ENCODE measurements at places on chromosomes 16 and 17.

DNA sequence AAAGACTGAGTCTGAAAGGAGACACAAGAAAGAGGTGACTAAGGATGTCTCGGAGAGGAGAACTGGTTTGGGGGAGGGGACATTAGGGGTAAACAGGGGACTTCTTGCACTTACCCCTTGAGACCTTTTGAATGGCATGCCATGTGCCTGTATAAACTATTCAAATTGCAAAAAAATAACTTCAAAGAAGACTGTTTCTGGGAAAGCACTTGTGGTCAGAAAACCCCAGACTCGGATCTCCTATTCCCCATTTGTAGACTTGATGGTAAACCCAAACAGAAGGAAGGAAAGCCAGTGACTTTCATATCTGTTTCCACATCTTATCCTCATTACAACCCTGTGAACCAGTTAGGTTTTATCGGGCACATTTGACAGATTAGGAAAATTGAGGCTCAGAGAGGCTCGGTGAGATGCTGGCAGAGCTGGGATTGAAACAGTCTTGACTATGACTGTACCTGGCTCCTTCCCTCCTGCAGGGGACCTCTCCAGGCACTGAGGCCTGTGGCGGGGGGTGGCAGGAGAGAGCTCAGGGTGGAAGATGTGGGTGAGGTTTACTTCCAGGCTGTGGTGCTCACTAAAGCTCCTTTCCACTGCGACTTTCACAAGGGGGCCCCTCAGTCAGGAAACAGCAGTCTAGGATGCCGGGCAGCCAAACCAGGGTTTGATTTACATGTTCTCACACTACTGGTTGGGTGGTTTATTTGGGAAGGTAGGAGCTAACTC lies 30.5 kb upstream of the PLCG2 start:
- no peak for DNase-seq

DNA sequence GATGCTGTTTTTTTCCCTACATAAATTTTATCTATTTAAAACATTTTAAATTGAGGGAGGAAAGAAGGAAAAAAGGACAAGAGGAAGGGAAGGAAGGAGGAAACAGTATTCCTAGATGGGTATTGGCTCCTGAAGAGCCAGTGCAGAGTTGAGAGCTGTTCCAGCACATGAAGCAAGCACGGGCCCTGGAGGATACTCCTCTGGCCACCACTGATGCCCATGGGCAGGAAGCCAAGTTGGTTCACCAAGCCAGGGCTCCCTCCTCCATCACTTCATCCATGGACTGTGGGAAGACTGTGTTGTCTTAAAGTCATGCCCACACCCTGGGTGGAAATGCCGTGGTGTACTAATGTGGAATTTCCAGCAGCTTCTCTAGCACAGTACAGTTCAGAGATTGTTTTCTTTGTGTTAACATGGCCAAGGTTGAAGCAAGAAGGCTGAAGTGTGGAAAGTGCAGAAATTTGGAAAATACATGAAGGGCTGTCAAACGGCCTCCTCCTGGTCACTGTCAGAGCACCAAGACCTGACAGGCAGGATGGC lies 23.9 kb upstream of the NOS2 start:
- no peak for DNase-seq

DNA sequence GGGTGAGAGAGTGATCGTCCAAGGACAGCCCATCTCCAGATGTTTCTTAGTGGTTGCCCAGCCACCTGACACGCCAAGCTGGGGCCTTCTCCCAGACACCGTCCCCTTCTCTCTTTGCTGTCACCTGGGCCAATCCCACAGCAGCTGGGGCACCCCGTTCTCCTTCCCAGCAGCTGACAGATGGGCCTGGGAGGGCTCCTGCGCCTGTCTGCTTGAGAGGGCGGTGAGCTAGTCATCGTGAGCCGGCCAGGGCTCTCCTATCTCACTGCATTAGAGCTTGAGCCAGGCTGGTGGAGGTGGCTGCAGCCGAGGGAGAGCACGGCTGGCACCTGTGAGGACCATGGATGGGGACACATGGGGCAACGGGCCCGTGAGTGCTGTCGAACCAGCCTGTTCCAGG lies 41.2 kb downstream of the RAB11FIP3 start:
- DNase-seq, result no peak

DNA sequence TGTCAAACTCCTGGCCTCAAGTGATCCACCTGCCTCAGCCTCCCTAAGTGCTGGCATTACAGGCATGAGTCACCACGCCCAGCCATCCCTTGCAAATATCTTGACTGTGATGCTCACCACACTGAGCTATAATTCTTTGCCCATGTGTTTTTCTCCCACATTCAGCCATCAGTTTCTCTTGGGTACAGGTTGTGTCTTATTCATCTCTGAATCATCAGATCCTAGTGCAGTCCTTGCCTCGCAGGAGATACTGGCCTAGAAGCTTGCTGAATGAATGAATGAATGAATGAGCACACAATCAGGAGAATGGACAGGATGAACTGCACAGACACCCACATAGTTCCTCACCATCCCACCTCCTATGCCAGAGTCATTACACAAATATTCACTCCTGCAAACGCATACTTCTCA lies 24.4 kb upstream of the ETV4 start:
- DNase-seq, result peak; percentile 85

DNA sequence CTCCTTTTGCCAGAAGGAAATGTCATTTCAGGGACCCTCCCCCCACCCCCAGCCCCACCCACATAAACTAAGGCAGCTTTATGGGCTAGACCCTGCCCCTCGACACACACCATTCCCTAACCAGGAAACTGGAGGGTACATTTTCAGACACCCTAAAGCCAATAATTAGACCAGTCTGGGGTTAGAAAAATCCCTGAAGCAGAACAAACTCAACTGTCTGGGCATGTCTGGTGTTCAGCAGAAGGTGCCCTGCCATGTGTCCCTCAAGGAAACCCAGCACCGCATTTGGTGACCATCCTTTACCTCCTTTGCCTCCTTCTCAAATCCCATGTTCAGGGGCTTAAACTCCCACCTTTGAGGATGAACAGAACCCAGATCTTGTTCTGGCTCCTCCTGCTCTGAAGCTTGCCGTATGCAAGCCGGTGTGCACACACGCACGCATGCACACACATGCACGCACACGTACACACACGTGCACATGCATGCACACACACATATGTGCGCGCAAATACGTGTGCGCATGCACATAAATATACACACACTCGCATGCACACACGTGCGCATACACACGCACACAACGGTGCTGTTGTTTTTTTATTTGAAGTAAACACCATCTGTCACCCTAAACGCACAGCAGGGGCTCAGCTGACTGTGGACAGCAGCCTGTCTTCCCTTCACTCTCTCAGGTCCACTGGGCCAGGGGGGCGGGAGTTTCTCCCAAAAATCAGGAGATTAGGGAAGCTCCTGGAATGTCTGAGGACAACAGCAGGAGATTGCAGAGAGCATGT lies 156.8 kb upstream of the TNRC6C start:
- DNase-seq, result no peak

GRCh38 chr17:15920758-15921239 lies 24.1 kb upstream of the ADORA2B start:
- peak; percentile 91 for DNase-seq

- DNase-seq, result peak; percentile 34
These were observed 22.1 kb downstream of the SOX8 start for GRCh38 chr16:1003391-1004347.

- no peak for DNase-seq
These were observed 27.2 kb upstream of the HYDIN start for GRCh38 chr16:71257768-71258167.

- peak; percentile 37 for DNase-seq
These were observed 139.3 kb downstream of the CDH11 start for GRCh38 chr16:64982581-64982980.

DNA sequence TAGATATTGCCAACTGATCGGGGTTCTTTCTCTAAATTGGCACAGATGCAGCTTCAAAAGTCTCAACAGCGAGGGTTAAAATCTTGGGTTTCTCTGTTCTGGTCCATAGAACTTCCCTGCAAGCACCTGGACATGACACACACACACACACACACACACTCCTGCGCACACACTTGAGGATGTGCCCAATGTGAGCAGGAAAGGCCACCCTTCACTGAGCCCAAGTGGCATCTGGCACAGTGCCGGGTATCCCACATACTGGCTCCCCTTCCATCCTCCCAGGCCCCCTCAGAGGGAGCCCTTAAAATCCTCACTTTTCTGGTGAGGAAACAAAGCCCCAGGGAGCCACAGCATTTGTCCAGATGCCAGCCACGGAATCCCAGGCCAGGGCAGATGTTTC lies 55.5 kb downstream of the ZNF423 start:
- no peak for DNase-seq

DNA sequence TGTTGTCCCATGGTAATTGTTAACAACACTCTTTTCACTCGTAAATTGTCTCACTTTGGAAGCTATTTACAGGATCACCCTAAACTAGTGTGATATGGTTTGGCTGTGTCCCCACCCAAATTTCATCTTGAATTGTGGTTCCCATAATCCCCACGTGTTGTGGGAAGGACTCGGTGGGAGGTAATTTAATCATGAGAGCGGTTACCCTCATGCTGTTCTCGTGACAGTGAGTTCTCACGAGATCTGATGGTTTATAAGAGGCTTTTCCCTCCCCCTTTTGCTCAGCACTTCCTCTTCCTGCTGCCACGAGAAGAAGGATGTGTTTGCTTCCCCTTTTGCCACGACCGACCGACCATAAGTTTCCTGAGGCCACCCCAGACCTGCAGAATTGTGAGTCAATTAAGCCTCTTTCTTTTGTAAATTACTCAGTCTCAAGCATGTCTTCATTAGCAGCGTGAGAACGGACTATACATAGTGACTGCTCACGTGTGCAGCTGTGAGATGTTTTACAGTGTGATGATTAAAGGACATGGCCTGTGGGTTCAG lies 34.4 kb downstream of the DNAH3 start:
- DNase-seq, result no peak

- no peak for DNase-seq
These were observed 1.3 kb downstream of the CLUH start for GRCh38 chr17:2710071-2710802.

GRCh38 chr17:35432176-35433074 lies at the start of gene SLFN12:
Gene SLFN12, minus strand, starts transcription at chr17:35432500. Its CDS starts 9,472 bp downstream, at chr17:35423028.
- peak; percentile 98 for DNase-seq

- DNase-seq, result no peak
These were observed 104.6 kb downstream of the TRIM37 start for GRCh38 chr17:59002126-59002525.

DNA sequence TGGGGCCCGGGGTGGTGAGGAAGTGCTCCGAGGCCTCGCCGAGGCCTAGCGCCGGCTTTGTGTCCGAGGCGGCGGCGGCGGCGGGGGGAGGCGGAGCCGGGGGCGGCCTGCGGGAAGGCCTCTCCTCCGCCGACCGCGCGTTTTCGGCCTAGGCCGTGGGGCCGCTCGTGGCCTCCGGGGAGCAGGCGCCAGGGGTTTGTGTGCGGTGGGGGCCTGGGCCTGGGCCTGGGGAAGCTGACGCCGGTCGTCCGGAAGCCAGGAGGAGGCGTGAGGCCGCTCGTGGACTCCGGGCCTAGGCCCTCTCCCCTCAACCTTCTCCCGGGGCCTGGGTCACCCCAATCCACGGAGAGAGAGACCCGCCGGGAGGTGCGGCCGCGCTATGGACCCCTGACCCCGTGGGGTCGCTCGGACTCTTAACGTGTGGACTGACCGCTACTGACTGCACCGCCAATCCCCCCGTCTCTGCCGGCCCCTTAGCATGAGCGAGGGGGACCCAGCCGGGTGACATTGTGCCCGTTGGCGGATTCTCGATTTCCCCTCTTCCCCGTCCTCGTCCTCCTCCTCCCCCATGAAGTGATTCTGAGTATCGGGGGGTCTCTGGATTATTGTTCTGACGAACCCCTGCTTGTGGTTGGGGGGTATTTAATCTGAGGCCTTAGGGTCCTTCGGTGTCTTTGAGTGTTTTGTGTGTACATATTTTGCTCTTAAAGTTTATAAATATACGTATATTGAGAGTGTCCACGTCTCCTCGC lies 660 bp downstream of the RBBP6 start:
- peak; percentile 47 for DNase-seq

- no peak for DNase-seq
These were observed 1.4 kb upstream of the MAP1LC3B start for GRCh38 chr16:87390641-87391323.

DNA sequence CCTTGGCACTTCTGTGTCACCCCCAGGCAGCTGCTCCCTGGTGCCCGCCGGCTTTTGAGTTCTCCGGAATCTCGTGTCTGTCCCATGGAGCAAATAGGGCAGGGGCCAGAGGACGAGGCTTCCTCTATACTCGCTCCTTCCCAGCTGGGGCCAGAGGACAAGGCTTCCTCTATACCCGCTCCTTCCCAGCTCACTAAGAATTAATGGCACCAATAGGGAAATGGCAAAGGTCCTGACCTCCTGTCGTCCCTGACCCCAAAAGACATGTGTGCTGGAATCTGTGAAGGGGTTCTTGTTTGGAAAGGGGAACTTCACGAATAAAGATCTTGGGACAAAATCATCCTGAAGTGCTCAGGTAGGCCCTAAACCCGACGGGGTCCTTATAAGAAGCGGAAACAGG lies 7.6 kb downstream of the SGSH start:
- no peak for DNase-seq

DNA sequence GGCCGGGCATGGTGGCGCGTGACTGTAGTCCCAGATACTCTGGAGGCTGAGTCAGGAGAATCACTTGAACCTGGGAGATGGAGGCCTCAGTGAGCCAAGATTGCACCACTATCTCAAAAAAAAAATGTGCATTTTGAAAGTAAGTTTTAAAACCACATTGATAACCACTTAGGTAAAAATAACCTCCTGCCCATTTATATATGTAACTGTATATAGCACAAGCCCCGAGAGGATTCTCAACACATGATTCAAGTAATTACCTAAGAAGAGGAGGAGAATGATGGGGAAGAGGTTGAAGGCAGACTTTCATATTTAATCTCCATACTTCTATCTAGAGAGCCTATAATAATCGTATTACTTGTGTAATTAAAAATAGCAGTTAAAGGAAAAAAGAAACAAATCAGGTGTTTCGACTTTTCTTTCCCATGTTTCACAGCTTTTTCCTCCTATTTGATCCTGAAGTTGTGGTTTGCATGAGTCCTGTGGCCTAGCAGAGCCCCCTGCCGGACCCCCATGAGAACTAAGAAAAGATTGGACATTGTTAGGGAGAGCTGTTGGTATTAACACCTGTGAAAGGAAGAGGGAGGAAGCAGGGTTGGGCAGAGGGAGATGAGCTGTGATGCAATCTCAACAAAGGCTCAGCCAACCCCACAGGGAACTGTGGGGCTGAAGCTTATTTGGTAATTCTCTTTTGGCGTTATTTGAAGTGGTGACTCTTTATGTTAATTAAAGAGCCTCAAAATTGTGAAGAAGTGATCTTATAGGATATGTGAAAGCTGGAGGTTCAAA lies 22.1 kb downstream of the PMFBP1 start:
- DNase-seq, result no peak

Data from fibroblast of lung (primary cell).